ENCODE measurements at places on chromosomes 6 and 20.

DNA sequence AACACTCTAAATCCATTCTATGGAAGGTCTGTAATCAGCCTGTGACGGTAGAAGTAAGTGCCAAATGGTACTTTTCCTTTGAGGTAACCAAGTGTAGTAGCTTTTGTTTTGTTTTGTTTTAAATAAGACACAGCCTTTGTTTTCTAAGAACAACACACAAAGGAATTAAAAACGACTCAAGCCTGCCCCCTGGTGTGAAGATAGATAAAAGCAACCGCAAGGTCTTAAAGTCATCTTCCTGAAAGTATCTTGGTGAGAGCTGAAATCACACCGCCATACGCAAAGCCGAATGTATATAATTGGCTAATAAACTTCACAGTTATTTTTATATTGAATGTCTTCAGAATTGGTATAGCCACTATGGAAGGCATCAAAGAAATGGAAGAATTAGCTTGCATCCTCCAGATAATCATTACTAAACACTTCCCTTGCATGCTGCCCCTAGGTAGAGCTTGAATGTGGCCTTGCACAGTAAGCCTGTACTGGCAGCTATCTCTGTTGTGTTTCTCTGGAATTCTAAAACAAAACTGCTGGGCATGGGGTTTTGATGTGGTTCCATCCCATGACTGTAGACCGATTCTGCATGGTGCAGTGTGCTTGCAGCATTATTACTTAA lies 95.6 kb downstream of the LAMP5 start:
- no peak for DNase-seq

- no peak for DNase-seq
Observed at GRCh38 chr6:130503146-130503545, 137.3 kb downstream of the TMEM200A start.

DNA sequence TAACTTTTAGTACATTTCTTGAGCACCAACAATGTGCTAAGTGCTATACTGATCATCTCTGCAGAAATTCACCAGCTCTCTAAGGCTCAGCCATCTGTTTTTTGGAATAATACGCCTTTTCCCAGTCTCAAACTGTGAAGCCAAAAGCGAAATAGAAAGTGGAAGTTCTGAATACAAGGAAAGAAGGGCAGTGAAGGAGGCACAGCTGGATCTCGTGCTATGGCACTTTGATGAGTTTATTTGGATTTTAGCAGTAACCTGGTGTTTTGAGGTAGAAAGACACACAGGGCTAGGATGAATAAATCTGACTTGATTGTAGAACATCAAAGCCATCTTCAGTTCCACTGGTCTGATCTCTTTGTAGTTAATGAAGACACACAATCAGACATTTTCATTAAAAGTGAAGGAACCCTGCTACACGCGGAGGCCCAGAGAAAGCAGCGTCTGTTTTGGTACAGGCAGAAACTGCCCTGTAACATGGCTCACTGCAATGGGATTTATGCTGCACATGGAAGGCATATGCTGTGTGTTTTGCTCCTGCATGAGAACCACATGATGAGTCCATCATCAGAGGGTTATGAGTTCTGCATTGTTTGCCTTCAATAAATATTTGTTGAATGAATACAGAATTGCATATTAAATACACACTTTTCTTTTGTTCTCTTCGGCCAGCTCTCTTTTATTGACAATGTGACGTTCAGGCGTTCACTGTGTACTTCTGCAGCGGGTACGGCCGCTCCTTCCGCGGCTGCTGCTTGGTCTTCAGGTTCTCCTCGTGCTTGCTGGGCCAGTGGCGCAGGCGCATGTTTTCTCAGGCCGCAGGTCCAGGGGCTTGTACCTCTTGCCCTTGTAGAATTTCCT lies 100.9 kb downstream of the PREP start:
- DNase-seq = no peak

GRCh38 chr6:139536751-139537617 lies 162.5 kb upstream of the CITED2 start:
- no peak for DNase-seq

DNA sequence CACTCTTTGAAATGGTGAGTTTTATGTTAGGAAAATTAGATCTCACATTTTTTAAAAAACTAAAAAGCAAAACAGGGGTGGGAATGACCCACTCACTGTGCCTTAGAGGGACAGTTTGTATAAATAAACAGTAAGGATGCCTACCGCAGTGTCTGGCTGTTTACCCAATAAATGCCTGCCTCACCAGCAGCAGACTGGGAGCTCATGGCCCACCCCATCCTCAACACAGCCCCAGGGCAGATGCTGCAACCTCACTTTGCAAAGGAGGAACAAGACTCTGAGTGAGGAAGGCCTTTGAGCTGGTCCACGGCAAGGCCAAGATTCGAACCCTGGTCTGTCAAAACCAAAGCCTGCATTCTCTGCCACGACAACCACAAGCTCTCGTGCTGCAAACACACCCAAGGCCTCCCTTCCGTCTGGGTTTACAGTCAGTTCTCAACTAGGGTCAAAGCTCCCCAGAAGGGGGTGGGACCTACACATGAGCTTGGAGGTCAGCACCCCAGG lies 77.8 kb downstream of the BMP7 start:
- no peak for DNase-seq

DNA sequence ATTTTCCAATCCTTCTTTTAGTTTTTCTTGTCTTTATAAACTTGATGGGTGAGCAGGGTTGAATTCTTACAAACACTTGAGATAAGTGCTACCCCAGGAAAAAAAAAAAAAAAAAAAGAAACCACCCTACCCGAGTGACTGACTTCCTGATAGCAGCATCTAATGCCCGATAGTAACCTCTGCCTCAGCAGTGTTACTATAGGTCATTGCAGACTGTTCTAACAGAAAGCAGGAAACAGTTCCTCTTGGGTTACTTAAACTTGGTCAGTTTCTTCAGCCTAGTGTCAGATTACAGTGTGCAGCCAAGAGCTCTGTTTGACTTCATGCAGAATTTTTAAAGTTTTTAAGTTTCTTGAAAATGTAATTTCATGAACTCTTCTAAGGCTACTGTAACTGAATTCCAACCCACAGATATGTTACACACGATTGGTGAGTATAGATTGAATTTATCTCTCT lies 2.1 kb downstream of the MYLIP start:
- no peak for DNase-seq

- no peak for DNase-seq
Observed at GRCh38 chr6:38047562-38047961, 228.0 kb downstream of the ZFAND3 start.

GRCh38 chr20:21513881-21514540 lies at the start of gene NKX2-2:
NKX2-2 (minus strand) TSS chr20:21514064; CDS start chr20:21513669, 395 bp downstream.
- no peak for DNase-seq

DNA sequence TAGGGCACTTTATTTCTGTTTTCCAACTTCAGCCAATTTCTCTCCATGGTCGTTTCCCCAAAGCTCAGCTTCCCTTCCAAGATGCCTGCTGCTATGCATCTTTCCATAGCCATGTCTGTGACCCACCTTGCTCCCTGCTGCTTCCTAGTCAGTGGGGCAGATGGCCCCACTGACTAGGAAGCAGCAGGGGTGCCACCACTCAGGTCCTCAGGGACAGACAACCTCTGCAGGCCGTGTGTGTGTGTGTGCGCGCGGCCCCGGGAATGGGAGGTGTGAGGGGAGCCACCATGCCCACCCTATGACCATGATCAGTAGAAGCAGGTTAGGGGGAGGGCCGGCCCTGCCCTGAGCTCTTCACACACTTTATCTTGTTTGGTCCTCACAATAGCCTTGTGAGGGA lies 2.7 kb upstream of the IP6K3 start:
- DNase-seq = no peak

DNA sequence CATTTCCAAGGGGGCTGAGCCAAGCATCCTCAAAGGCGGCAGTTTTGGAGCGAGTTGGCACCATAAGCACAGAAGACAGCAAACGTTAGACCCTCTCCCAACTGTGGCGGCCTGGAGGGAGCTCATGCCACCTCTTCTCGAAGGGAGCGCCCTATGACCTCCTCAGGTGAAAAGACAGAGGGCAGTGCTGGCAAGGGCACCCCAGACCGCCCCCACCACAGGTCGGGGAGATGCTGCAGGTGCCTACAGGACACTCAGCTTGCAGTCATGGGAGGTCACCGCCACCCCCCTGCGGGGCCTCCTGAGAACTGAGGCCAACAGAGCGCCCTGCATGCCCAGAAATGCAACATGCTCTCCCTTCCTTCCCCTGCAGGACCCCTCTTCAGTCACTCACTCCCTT lies 45.1 kb upstream of the BHLHE23 start:
- DNase-seq = no peak

DNA sequence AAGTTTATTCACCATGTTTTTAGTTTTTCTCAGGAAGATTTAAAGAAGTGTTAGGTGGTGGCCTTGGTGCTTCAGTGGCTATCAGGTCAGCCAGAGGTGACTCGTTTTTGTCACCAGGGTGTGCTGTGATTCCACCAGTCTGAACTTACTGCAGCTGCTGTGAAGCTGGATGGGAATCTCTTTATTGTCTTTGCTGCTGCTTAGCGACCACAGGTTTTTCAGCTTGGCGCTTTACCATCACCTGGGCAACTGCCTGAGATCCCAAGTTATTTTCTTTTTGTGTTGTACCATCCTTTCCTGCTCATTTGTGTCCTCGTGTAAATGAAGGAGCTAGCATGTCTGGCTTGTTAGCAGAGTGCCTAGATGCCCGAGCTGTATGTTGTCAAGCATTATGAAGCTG lies 146.9 kb downstream of the MACROD2 start:
- no peak for DNase-seq

GRCh38 chr20:25389858-25390537 lies 637 bp downstream of the ABHD12 start:
- DNase-seq = no peak

- no peak for DNase-seq
Observed at GRCh38 chr6:82419132-82419581, 55.5 kb downstream of the TPBG start.

DNA sequence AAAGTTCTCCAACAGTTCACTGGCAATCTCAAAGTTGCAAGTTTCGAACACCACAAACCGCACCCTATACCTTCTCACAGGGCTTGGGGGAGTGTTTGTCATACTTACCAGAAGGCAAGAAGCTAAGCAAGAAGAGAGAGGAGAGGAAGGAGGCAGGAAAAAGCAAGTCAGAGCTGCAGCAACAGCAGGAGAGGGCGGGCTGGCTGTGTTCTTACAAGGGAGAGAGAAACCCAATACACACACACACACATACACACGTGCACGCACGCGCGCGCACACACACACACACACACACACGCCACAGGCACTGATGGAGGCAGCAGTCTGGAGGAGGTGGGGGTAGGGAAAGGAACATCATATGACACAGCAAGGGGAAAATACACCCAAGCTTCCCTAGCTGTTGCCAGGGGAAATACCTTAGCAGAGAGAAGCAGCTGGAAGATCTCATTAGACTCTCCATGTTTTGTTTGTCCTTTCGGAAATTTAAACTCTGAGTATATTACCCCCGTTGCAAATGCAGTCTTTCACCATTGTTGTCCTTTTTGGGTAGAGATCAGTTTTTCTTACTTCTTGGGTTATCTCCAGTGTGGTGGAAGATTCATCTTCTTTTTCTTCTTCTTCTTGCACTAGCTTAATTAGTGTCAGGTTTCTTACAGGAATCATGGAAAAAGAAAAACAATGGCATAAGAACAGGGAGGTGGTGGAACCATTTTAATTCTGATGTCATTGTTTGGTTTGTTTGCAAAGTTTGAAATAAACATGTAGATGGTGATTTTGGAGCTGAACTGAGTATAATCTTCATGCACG lies at the start of gene TXLNB:
TSS of gene TXLNB (minus strand) at position 186 of the 807 bp plus-strand sequence. CDS start 3,099 bp downstream, outside the sequence.
- DNase-seq = peak; percentile 56

DNA sequence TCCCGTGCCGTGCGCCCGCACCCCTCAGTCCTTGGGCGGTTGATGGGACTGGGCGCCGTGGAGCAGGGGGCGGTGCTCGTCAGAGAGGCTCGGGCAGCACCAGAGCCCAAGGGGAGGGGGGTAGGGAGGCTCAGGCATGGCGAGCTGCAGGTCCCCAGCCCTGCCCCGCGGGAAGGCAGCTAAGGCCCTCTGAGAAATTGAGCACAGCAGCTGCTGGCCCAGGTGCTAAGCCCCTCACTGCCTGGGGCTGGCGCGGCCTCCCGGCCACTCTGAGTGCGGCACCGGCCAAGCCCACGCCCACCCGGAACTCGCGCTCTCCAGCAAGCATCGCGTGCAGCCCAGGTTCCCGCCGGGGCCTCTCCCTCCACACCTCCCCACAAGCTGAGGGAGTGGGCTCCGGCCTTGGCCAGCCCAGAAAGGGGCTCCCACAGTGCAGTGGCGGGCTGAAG lies 16.4 kb downstream of the SOX4 start:
- DNase-seq = no peak

DNA sequence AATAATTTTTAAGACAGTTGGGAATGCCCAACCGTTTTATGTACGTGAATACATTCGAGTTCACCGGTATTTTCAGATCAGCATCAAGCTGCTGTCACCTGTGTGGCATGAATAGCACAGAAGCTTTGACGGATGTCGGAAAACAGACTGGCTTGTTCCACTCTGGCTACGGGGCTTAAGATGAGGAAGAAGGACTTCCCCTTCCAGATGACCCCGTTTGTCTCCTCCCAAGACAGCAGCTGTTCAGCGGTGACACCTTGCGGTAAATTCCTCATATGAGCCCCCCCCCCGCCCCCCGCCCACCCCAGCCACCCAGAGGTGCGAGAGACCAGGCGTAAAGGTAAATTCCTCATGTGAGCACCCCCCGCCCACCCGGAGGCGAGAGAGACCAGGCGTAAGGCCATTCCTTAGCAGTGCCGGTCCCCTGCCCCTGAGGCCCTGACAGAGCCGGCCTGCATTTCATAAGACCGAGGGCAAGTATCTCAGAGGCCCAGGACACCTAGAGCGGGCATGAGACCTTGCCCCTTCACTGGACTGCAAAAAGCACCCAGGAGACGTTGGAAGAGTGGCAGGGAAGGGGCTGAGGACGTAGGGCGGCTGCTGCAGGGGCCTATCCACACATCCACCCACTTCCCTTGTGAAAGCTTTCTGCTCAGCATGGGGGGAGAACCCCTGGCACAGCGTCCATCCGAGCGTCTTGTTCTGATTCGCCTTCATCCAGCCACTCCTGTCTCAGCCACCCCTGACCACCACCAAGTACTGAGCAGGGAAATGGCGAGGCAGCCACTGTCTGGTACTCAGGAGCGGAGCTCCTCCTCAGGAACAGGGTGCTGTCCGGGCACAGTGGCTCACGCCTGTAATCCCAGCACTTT lies 7.3 kb upstream of the PCMTD2 start:
- no peak for DNase-seq

GRCh38 chr6:32239462-32239861 lies 15.6 kb upstream of the NOTCH4 start:
- DNase-seq = no peak

DNA sequence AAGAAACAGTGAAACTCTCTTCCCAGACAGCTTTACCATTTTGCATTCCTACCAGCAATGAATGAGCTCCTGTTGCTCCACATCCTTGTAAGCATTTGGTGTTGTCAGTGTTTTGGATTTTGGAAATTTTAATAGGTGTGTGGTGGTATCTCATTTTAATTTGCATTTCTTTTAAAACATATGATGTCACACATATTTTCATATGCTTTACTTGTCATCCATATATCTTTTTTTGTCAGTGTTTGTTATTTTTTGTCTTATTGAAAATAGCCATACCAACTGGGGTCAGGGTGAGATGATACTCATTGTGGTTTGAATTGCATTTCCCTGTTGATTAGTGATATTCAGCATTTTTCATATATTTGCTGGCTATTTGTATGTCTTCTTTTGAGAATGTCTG lies 119.5 kb upstream of the FOXA2 start:
- DNase-seq = no peak

All from stimulated activated CD8-positive, alpha-beta memory T cell treated with anti-CD3 and anti-CD28 coated beads, Interleukin-15, amount 100 ng/mL, for 1 hour (primary cell).